ENCODE measurements at places on chromosomes 5 and 9.

GRCh38 chr9:106689089-106689488 is 173.9 kb upstream of the ZNF462 start:
- no peaks in the 10 kb centered on the region for H3K36me3 ChIP-seq
- H3K27me3 ChIP-seq = no peaks in the 10 kb centered on the region
- H3K27ac ChIP-seq = no peak overlapping the region
- H3K4me1 ChIP-seq = no peaks in the 10 kb centered on the region
- DNase-seq = no peak

DNA sequence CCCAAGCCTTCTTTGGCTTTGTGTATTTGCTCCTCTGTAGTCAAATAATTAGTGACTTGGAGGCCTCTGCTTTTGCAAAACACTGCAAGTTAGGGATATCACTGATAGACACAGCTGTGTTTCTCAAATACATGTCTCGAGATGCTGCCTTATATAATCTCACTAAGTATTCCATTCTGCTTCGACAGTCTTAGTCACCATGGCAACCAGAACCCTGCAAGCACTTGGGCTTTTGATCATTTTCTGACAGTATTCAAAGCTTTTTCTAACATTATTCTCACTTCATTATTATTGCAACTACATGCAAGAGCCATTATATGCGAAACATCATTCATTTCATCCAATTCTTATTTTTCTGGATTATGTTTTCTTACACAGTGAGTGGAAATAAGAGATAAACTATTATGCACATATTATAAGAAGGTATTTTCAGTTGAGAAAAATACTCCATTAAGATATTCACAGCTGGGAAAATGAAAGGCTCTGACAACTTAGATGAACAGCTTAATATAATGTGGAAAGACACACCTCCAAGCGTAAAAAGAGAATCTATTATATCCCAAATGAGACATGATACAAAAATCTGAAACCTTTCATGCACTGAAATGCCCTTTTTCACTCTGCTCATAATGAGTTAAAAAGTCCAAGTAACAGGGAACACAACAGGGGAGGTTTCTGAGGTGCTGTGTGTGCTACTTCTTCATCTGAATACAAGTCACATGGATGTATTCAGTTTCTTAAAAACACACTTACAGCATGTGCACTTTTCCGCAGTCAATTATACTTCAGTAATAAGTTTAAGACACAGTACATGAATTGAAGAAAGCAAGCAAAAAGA is 93.9 kb downstream of the SCAI start:
- no peaks in the 10 kb centered on the region for H3K4me1 ChIP-seq
- H3K4me3 ChIP-seq = no peak overlapping the region
- no peaks in the 10 kb centered on the region for H3K27me3 ChIP-seq
- no peak for DNase-seq

- DNase-seq = no peak
- no peak overlapping the region for H3K4me3 ChIP-seq
- H3K36me3 ChIP-seq = no peaks in the 10 kb centered on the region
- no peak overlapping the region for H3K27ac ChIP-seq
- no peaks in the 10 kb centered on the region for H3K4me1 ChIP-seq
These were observed 32.1 kb downstream of the ARL15 start for GRCh38 chr5:54278036-54278830.

GRCh38 chr9:75500479-75500878 is 390.0 kb upstream of the PCSK5 start:
- H3K36me3 ChIP-seq = no peaks in the 10 kb centered on the region
- DNase-seq = no peak
- H3K4me1 ChIP-seq = no peaks in the 10 kb centered on the region
- no peak overlapping the region for H3K27ac ChIP-seq
- no peaks in the 10 kb centered on the region for H3K27me3 ChIP-seq

DNA sequence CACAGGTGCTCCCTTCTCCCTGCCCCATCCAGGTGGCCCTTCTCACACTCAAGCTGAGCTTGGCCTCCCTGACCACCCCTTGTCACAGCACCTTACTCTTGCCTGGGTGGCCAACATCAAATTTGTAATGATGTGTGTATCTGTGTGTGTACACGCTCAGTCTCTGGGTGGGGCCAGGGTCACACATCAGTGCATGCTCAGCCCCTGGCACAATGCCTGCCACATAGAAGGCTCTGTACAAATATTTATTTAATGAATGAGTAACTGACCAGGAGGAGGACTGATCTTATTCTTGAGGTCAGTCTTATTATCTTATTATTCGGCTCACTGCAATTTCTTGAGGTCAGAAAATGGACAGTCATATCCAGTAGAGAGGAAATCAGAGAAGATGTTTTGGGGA is 41.3 kb upstream of the HAND1 start:
- H3K36me3 ChIP-seq = no peaks in the 10 kb centered on the region
- H3K4me3 ChIP-seq = no peak overlapping the region
- H3K27me3 ChIP-seq = peaks cover 4% of the 10 kb centered on the region
- H3K27ac ChIP-seq = no peak overlapping the region

All from thymus (tissue), 14 donors.